ENCODE measurements at places on chromosomes 4 and X. TPM values are rescaled to one million over a fixed set of nuclear protein-coding genes. Genes with fewer than 3 reads are reported as not detected.
A peak's percentile ranks its signal among the peaks of the same experiment; 100 is the strongest.

DNA sequence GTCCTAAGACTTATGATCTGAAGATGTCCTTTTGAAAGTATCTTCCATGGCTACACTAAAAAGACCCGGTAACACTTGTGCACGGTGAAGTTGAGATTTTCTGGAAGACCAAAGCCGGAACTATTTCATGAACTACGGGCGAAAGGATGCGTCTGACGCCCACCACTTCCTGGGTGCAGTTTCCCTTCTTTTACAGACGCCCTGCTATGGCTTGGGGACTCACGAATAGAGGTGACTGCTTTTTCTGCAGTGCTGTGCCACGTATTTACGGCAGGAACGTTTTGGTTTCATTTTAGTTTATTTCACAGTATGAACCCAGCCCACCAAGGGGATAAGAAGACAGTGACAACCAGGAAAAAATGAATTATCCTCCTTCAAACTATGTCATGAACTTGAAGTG lies 180.4 kb downstream of the AFAP1 start:
- peak; percentile 22 for DNase-seq

LRCH2 gene
- 8.5 TPM for total RNA-seq

TRPC5OS gene
- 0.40 TPM for total RNA-seq

REPS2 gene
- total RNA-seq, result 8.9 TPM

CNKSR2 gene
- 0.39 TPM for total RNA-seq

GC gene
- 0.61 TPM for total RNA-seq

GRCh38 chrX:72536542-72536941 lies 36.1 kb downstream of the HDAC8 start:
- no peak for DNase-seq

DNA sequence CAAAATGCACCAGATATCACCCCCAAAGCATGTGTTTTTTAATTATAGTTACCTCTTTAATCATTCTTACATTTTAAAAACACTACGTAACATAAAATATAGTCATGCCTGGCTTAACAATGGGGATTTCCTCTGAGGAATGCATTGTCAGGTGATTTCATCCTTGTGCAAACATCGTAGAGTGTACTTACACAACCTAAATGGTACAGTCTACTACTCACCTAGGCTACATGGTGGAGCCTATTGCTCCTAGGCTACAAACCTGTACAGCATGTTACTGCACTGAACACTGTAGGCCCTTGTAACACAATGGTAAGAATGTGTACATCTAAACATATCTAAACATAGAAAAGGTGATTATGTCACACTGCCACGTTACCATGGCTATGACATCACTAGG lies 208.6 kb downstream of the SPOCK3 start:
- no peak for DNase-seq

DNA sequence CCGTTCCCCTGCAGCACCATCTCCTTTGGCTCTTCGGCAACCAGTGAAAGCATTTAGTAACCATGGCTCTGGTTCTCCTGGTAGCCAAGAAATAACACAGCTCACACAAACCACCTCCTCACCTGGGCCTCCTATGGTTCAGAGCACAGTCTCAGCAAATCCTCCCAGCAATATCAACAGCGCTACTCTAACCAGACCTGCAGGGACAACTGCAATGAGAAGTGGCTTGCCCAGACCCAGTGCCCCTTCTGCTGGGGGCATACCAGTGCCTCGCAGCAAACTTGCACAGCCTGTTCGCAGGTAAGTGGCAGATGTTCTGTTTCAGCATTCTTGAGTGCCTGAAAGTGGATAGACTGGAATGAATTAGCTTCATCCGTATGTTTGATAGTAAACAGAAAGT lies 63.0 kb upstream of the SLC10A4 start:
- DNase-seq, result no peak

ADH6 gene
- not detected for total RNA-seq

NDNF gene
- total RNA-seq, result 0.50 TPM

DNA sequence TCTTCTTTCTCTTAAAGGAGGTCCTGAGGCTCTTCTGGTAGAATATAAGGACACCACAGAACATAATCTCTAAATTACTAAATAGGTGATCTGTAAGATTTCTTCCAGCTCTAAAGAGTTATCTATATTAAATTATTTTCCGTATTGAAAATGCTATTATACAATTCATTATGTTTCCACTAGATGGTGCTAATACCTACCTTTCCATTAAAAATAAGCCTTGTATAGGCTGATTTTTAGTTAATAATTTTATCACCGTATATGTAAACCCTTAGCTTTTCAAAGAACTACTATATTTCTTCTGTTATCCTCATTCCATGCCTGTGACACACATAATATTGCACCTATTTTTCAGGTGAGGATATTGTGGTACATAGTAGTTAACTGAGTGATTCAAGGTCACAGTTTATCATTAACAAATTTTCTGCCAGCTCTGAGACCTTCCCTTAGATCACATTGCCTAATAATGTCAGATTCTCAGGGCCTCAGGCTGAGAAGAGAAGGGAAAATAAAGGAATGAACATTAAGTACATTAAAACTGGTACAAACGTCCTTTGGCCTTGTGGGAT lies 138.8 kb downstream of the TEX11 start:
- DNase-seq, result no peak

- no peak for DNase-seq
Observed at GRCh38 chrX:153670748-153671588, 2.6 kb downstream of the PNCK start.

NSG1 gene
- 7.4 TPM for total RNA-seq

DNA sequence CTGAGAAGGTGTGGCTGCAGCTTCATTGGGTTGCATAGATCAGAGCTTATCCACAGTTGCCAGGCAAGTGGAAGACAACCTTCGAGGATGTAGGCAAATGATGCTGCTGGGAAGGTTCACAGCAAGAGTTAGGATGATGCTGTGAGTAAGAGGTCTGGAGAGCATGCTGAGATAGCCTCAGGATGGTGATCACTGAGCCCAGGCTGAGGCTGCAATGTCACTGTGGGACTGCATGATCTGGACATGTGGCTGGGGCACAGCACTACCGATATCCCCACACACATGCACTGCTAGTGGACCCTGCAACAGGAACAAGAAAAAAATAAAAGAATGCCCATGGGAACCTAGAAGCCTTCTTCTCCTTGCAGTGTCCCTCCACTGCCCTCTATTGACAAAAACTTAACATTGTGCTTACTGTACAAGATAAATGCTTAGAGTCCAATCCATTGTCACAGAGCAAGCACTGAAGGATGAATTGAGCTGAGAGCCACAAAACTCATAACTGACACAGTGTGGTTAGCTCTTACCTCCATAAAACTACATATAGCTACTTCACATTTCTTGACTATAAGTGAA lies 105.6 kb downstream of the CNKSR2 start:
- DNase-seq, result no peak

DNA sequence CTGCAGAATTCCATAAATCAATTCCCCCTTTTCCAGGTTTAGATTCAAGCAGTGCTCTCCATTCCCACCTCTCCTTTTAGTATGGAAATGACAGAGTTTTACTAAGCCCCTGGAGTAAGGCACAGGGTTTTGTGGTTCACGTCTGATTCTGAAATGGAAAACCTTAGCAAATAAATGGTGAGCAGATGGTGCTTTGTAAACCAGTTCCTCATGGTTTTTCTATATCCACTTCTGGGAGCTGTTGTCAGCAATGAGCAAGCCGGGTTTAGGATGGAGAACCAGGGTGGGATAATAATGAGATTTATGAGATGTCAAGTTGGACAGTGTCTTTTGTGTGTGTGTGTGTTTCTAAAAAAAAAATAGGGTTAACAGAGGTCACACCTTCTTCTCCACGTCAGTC lies 113.8 kb upstream of the RBPJ start:
- no peak for DNase-seq

GRCh38 chr4:183362916-183363542 lies 40.8 kb upstream of the CLDN24 start:
- no peak for DNase-seq

SPANXC gene
- total RNA-seq, result not detected

PGAM4 gene
- total RNA-seq, result not detected

- DNase-seq, result no peak
Observed at GRCh38 chr4:55184600-55185523, 59.5 kb upstream of the KDR start.

ADH1B gene
- total RNA-seq, result 343 TPM

DNA sequence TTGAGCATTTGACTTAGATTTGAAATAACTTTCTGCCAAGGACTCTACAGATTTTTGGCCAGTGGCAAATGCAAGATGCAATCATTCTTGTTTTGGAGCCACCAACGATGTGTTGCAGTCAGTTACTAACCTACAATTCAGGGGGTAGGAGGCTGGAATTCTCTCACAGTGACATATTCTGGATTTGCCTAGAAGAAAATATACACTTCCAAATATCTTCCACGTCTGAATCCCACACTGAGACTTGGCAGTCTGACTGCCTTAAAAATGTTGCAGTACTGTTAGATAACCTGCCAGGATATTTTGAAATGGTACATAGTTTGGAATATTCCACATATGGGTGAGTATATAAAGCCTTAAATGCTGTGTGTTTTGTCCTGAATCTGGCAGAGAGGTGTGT lies 27.6 kb upstream of the AGTR2 start:
- no peak for DNase-seq

FRMPD3 gene
- total RNA-seq, result 0.24 TPM

ARX gene
- not detected for total RNA-seq

ANKRD50 gene
- total RNA-seq, result 11.5 TPM

DNA sequence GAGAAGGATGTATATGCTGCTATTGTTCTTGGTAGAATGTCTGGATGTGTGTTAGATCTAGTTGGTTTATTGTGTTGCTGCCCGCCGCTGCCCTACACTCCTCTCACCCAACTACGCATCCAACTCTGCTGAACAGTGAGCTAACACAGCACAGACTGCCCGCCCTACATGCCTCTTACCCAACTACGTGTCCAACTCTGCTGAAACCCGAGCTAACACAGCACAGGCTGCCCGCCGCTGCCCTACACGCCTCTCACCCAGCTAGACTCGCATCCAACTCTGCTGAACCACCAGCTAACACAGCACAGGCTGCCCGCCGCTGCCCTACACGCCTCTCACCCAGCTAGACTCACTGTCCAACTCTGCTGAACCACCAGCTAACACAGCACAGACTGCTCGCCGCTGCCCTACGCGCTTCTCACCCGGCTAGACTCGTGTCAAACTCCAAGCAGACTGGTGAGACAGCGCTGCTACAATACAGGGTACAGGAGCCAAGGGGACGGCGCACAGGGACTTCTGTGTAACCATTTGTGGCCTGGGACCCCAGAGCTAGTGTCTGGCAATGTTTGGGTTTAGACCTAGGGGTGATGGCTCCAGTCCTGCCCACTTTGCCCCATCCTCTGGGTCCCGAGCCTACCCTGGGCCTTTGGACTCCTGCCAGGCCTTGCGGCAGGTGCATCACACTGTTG lies 11.6 kb upstream of the CTBP1 start:
- no peak for DNase-seq

GRCh38 chr4:67922697-67923096 lies 38.9 kb upstream of the TMPRSS11D start:
- no peak for DNase-seq

NWD2 gene
- total RNA-seq, result not detected

GRCh38 chrX:153969904-153970356 lies 1.7 kb downstream of the HCFC1 start:
- no peak for DNase-seq

PAK3 gene
- total RNA-seq, result 0.69 TPM

- no peak for DNase-seq
Observed at GRCh38 chr4:141416219-141416618, 195.5 kb downstream of the ZNF330 start.

- no peak for DNase-seq
Observed at GRCh38 chr4:52015366-52015765, 4.8 kb downstream of the LRRC66 start.

DNA sequence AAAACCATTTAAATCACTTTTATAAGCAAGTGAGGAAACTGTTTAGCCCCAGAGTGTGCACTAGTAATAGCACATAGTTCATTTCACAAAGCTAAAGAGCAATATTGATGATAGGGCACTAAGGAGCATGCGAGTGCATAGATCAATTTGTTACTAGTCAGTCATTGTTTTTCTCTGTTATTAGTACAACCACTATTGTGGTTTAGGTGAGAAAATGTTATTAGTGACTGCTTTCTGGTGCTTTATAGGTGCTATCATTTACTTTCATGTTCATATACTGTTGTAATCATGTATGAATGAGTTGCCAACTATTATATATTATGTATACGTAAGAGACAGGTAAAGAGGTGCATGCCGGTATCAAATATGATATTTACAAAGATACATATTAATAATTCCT lies 113.8 kb downstream of the CCSER1 start:
- DNase-seq, result no peak

- no peak for DNase-seq
Observed at GRCh38 chr4:3879681-3880614, 113.8 kb downstream of the ADRA2C start.

DNA sequence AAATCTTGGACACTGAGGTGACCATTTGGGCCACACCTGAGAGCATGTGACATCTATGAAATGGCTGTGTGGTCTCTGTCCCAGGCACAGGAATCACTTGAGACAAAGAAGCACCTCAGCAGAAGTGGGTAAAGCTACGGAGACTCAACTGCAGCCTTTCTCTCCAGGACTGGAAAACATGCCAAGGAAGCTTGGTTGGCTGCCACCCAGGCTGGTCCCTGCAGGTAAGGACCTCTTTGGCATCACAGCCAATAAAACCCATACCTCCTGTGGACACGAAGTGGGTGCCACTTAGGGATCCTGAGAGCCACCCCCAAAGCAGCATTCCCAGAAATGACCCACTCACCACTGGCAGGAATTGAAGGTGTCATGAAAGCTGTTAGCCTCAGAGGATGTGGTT lies 74.6 kb downstream of the LEF1 start:
- no peak for DNase-seq

GRCh38 chrX:84047339-84047738 lies 140.7 kb downstream of the RPS6KA6 start:
- DNase-seq, result peak; percentile 16

- no peak for DNase-seq
Observed at GRCh38 chrX:23194885-23195554, 139.6 kb upstream of the PTCHD1 start.

- no peak for DNase-seq
Observed at GRCh38 chrX:116841290-116841689, 378.5 kb upstream of the CT83 start.

DNA sequence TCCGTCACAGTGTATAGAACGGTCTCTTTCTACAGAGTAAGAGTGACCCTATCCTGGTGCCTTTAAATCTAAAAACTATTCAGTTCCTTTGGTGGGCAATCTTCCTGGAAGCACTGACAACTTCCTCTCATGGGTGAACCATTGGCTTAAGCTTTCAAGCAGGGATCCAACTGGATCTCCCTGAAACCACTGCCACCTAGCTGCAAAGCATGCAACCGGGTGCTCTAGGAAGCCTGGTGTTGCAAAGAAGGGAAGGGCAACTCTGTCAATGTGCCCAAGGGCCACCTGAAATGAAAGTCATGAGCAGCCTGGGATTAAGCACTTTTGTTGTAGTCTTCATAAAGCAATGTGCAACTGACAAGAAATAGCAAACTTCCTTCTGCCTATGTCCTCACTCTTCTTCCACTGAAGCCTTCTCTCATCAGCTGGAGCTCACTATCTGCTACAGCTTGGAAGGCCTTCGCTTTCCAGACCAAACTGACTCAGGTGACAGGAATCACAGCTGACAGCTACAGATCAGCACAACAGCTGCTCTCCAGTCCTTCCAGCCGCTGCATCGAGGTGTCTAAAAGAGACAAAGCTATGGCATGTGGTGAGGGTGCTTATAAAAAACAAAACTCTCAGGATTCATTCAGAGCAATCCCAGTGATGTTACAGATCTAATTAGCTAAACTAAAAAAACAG lies 46.1 kb downstream of the SETD7 start:
- no peak for DNase-seq
